GM18507 (cell line): ENCODE measurements at places on chromosomes 7 and 10.

DNA sequence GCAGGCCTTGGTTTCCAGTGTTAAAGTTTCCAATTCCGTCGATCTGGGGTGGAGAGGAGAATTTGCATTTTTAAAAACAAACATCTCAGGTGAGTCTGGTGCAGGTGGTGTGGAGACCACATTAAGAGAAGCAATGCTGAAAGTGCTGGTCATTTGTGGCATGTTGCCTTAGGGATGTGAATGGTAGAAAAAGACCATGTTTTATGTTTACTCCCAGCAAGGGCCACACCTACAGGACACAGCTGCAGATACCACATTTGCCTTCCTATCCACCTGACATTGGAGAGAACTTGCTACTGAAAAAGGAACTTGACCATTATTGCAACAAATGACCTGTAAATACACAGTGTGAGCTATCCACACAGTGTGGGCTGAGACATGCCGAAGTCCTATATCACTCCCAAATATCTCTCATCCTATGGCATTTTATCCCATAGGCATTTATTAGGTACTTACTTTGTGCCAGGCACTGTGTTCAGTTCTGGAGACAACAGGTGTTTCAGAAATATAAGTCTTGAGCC lies 183.1 kb downstream of the NRP1 start:
- no peak for DNase-seq

DNA sequence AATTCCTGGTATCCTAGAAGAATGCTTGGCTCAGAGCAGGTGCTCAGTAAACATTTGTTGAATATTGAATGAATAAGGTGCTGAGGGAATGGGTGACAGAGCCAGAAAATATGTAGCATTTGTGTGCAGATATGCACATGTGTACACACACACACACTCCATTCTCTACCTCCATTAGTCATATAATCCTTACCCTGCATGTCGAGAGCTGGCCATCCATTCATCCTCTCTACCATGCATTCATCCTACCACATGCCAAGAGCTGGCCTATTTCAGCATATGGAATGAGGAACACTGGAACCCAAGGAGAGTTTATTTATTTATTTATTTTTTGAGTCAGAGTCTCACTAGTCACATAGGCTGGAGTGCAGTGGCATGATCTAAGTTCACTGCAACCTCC lies 284.8 kb downstream of the PLXNA4 start:
- no peak for DNase-seq

- DNase-seq, result no peak
These were observed 10.9 kb downstream of the PWWP2B start for GRCh38 chr10:132407846-132408278.

DNA sequence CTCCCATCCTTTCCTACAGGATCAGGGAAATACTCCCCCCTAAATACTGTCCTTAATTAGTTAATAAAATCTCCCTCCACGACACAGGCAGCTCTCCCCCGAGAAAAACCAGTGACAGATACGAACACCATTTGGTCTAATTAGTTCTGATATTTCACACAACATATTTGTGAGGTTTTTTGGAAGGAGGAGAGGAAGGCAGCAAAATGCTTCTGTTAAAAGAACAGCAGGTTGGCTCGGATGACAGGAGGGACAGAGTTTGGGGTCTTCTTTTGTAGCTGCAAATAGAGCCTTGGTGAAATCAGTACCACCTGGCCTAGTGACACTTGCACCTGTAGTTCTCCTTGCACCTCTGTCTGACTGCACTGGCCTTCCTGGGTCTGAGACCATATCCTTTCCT lies 507.0 kb downstream of the PLXNA4 start:
- no peak for DNase-seq

- peak; percentile 1 for DNase-seq
These were observed 143.8 kb upstream of the TMEM106B start for GRCh38 chr7:12067156-12067831.

- no peak for DNase-seq
These were observed 4.2 kb upstream of the NKX1-2 start for GRCh38 chr10:124453960-124454610.
